Right kidney (tissue), 9 donors: ENCODE measurements at places on chromosomes 3 and 15.

GRCh38 chr15:51720201-51720995, 17.1 kb downstream of the LYSMD2 start:
- DNase-seq = no peak

- DNase-seq = no peak
Measured at GRCh38 chr3:53554559-53555067, 60.2 kb downstream of the CACNA1D start.

GRCh38 chr3:78112291-78113010, 1072.6 kb downstream of the ROBO2 start:
- no peak for DNase-seq

DNA sequence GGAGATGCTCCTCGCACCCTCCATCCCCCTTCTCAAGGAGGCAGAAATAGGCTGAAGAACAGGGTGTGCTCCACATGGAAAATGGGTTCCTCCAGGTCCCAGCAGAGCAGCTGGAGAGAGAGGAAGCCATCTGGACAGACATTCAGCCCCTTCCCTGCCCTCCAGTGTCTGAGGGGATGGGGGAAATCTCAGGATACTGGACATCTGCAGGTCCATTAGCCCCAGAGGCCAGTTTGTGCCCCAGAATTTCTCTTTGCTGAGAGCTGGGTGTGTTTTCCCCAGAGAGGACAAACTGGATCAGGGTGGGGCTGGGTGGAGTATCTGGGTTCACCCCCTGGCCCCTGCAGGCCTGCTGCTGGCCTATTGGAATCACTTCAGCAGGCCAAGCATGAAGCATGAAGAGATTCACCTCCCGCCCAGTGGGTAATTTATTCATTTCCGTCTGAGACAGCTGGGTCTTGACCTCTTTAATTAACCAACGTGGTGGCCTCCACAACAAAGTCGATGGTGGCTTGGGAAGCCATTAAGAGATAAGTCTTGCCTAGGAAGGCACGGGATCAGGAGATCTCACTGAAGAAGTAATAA, 4.6 kb downstream of the FAM3D start:
- no peak for DNase-seq

DNA sequence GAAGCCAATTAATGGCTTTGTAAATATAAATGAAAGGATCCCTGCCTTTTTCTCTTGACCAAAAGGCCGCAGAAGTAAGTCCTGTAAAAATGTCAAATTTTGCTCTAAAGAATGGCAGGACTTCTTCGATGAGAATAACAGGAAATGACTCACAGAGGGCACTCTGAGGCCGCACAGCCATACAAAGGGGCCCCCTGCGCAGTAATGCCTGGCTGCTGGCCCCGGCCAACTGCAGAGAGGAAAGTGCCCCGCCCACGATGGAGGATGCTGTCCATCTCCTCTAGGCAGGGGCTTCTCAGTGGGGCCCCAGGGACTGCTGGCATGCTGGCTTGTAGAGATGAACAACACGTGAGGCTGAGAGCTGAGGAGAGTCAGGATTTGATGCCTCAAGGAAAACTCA, 18.1 kb upstream of the SCN10A start:
- DNase-seq = no peak

GRCh38 chr3:182755308-182755707, 38.0 kb upstream of the ATP11B start:
- no peak for DNase-seq

DNA sequence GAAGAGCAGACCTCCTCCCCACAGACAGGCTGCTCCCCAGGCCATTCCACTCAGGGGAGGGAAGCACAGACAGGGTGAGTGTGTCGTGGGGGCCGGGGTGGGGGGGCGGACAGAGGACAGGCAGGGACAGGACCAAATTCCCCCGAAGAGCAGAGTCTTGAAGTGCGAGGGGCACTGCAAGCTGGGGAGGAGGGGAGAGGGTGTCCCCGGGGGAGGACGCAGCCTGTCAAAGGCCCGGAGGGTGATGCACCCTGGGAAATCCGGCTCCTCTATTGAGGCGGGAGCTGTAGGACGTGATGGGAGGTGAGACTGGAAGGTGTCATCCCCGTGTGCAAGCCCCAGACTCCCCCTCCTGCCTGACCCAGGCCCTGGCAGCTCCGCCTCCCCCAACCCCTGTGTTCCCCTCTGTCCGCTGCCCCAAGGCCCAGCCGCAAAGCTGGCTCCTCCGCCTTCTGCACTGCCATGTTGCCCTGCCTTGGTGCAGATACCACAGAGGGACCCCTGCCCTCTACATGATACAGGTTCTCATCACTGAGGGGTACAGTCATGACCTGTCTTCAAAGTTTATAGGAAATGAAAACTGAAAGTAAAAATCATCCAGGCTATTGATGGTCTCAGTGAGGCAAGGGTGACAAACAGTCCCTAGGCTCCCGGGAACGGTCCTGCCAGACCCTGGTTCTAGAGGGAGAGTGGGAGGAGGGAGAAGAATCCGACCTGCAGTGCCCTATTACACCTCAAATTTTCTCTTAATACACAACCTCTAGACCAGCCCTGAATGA, 76.3 kb upstream of the IQSEC1 start:
- no peak for DNase-seq

DNA sequence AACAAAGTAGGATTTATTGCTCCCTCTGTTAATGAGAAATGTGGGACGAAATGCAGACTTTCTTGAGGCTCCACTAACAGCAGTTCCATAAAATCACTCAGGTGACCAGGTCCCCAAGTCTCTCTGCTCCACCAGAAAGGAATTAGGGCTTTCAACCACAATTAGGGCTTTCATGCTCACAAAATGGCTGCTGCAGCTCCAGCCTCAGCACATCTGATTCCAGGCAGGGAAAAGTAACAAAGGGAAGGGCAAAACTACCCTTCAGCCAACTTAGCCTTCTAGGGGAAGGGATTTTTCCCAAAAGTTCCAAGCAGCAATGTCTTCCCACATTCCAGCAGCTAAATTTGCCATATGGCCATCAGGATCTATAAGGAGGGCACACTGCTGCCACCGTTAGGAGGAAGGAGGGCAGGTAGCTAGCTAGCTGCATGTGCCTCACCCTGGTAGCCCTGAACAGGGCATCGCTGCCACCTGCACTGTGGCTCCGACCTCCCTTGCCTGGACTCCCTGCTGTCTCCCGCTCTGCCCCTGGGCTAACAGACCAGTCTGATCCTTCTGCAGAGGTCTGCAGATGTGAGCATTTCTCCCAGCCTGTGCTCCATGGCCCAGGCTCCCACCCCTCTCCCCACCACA, 12.8 kb downstream of the CFAP100 start:
- no peak for DNase-seq

GRCh38 chr3:192410684-192410960, 316.7 kb downstream of the FGF12 start:
- no peak for DNase-seq

- DNase-seq = no peak
Measured at GRCh38 chr3:150388498-150389418, 19.3 kb upstream of the TSC22D2 start.

GRCh38 chr3:131216801-131217200, 164.8 kb upstream of the NUDT16 start:
- no peak for DNase-seq

- no peak for DNase-seq
Measured at GRCh38 chr3:72568083-72568482, 280.2 kb downstream of the SHQ1 start.

DNA sequence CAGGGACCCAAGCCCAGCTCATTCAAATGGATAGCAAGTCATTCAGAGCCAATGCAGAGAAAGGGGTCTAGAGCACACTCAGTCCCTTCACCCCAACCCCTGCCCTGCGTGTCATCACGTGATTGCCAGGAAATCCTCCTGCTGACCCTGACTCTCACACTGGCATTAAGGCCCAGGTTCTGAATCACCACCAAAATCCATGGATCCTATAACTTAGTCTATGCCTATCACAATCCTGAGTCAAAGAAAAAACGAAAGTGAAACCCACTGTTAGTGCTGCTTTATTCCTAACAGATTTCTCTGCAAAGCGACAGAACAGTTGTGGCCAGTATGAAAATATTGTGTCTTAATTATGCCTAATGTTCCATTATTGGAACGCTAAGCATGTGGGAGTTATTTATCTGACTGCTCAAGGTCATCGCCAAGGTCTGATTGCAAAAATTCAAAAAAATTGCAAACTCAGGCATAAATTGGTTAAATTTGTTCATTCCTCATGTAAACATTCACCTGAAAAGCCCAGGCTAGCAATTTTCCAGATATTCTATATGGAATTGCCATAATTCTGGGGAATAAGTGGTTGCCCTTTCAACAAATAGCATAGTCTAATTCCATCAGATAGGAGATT, 108.7 kb upstream of the EIF1B start:
- no peak for DNase-seq

DNA sequence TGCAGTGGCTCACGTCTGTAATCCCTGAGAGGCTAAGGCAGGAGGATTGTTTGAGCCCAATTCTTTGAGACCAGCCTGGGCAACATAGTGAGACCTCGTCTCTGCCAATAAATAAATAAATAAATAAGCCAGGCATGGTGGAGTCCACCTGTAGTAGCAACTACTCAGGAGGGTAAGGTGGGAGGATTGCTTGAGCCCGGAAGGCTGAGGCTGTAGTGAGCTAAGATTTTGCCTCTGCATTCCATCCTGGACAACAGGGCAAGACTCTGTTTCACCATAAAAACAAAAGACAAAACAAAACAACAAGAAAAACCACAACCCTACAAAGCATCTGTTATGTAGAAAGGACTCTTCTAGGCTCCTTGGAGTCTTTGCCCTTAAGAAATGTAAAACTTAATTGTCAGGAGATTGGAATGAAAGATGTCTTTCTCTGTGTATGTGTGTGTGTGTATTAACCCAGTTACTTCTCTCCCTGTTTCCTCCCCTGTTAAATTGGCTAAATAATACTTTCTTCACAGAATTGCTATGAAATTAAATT, 9.5 kb downstream of the NECTIN3 start:
- no peak for DNase-seq

- no peak for DNase-seq
Measured at GRCh38 chr3:100650651-100651619, 41.5 kb downstream of the ADGRG7 start.
